ENCODE measurements at places on chromosomes 1 and 21.

GRCh38 chr1:111597426-111597825 is 22.2 kb upstream of the RAP1A start:
- no peak for DNase-seq

DNA sequence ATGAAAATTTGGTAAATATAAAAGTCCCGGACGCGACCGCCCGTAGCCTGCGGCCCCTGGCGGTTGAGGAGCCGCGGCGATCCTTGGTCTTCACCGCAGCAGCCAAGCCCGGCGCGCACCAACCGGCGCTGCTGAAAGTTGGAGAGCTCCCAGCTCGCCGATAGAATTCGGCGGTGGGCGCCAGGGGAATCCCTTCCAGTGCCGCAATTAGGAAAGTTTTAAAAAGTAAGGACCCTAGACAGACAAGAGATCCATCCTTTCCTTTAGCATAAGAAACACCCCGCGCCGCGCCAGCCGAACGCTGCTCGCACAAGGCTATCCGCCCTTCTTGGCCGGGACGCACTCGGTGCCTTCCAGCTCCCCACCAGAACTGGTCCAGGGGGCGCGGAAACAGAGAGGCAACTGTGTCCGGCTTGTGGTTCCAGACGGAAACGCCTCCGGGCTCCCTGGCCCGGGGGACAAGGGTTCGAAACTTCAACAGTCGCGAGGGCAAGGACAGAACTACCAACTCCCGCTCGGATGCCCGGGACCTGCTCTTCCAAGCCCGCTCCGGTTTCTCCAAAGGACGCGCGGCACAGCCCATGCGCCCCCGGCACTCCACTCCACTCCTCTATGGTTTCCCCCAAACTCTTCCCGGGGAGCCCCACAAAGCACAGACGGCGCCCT is 1.7 kb downstream of the FAM78B start:
- peak; percentile 76 for DNase-seq

DNA sequence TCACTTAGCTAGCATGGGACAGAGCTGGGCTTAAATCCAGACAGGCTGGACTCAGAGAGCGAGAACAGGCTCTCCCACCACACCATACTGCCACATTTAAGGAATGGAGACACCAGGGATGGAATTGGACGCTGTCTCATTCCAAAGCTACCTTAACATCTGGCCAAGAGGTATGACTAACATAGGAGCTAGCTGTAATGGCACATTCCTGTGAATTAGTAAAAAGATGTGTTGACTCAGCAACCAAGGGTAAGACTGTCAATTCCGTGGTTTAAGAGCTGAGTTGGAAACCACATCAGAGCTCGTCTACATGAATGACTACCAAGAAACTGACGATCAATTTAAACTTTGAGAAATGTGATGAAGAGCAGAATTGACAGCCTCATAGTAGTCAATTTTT is 8.3 kb upstream of the TNFRSF9 start:
- no peak for DNase-seq

DNA sequence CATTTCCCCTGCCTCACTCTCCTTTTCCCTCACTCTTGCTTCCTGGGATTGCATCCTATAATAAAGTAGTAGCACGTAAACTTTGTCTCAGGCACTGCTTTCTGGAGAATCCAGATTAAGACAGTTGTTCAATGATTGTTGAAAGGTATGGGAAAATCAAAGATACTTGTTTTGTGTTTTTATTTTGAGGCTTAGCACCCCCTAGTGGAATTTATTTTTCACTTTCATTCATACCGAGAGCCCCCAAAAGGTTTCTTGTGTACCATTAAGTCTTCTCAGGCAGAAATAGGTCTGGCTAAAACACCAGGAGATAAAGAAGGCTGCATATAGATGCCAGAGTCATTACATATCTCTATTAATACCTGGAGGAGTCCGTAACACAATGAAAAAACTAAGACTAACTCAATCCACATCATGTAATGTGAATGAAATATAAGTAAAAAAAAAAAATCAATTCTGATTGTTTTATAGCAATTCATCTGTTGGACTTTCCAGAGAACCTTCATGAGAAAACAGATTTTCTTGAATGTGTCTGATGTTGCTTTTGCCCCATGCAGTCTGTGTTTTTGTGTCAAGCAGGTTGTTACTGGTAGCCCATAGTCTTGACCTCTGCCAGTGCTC is 103.5 kb downstream of the RPE65 start:
- DNase-seq: no peak

- no peak for DNase-seq
Observed at GRCh38 chr1:11487196-11487751, 8.3 kb downstream of the DISP3 start.

DNA sequence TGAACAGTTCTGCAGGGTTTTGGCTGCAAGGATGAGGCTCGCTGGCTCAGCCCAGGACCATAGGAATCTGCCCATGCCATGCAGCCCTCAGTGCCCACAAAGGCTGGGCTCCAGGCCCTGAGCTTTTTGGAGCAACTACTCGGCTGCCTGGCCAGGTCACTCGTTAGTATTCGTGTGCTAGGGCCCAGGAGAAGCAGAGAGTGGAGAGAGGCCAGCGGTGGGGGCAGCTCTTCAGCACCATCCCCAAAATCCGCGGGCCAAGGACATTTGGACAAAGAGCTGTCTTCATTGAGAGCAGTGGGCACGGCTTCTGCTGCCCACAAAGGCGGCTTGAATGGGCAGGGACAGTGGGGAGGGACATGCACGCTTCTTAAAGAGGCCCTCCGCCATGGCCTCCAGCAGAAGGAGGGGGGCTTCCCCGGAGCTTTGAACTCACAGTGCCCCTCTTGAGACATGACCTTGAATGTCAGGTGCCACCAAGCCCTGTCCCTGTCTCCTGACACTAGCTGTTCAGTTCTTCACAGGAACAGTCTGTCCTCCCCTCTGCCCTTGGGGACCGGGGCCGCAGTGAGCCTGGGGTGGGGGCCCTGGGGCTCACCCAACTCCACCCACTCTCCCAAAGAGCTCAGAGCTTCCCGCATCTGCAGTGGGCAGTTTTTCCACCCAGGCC is 106.1 kb upstream of the ARHGEF16 start:
- DNase-seq: peak; percentile 36

GRCh38 chr1:121519042-121519755 is 334.4 kb downstream of the SRGAP2C start:
- DNase-seq: peak; percentile 86

GRCh38 chr1:63665824-63666223 is 72.6 kb downstream of the PGM1 start:
- no peak for DNase-seq

DNA sequence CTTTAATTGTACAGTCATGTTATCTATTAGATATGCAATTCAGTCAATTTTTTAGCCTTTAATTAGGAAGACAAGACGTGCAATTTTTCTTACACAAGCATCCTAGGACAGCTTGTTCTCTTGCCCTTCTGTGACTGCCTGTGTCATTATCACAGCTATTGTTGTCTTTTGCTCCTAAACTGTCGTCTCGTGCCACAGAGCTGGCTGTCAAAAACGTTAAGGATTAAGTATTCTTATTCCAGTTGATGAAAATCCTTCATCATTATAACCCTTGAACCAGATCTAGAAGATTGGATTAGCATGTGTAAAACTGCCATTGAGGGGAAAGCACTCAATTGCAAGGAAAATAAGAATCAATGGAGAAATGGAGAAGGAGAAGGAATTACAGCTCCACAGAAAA is 43.8 kb upstream of the AIM2 start:
- no peak for DNase-seq

DNA sequence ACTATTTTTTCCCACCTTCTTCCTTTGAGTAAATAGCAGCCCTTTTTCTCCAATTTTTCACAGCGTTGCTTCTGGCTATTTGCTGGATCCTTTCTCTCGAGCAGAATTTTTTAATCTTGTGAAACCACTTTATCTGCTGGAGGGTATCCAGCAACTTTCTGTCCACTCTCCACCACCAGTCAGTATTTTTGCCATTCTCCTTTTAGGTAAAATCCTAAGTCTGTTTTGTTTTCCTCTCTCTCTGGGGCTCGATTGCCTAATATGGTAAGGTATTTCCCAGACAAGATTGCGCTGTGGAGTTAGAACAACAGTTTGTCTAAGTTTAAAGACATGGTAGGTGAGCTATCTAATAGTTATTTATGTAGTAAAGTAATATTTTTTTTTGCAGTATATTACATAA is 156.9 kb downstream of the PPP1R12B start:
- peak; percentile 38 for DNase-seq

DNA sequence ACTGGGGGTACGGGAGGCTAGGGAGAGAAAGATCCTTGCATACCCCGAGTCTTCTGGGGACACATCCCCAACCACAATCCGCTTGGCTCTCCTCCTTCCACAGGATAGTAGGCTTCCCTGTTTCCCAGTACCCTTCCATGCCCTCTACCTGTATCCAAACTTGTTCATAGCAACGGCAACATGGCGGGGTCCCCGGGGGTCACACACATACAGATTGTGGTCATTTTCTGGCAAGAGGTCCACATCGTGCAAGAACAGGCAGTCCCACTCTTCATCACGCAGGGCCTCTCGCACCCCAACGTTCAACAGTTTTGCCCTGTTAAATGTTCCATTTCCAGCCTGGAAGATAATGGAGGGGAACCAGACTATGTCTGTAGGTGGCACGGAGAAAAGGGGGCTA is 3.6 kb downstream of the B4GALT3 start:
- no peak for DNase-seq

DNA sequence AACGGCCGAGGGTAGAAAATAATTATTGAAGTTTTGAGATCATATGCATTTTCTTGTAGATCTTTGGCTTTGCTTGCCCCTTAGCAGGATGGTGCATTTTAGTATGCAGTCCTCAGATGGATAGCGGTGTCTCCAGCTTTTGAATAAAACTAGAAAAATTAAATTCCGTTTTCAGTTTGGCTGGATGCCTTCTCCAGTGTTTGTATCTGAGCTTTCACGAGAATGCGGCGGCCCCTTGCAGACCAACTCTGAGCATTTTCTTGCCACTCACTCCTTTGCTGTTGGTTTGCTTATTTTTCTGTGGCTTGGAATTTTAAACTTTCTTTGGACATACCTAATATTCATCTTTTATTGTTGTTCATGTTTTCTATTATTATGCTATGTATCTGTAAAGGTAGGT is 192.6 kb downstream of the NFIA start:
- DNase-seq: no peak

DNA sequence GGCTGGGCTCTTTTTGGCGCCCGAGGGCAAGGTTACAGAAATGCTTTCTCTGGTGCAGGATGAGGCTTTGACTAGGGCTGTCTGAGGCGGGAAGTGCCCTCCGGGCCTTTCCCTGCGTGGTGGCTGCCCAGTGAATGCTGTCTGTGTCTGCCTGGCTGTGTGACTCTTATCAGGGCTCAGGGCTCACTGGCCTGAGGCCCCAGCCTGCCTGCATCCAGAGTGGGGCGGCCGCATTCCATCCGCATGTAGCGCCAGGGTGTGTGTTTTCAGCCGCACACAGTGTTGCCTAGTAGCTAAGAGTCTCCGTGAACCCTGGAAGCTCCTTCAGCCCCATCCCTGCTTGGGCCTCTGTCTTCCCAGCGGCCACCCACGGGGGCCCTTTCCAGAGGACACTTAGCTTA is 59.1 kb downstream of the FAAP20 start:
- DNase-seq: peak; percentile 85

GRCh38 chr21:15774590-15774989 is 44.8 kb downstream of the USP25 start:
- no peak for DNase-seq

- no peak for DNase-seq
Observed at GRCh38 chr1:185495898-185496297, 178.9 kb upstream of the IVNS1ABP start.

- no peak for DNase-seq
Observed at GRCh38 chr1:192284927-192285326, 31.9 kb upstream of the RGS21 start.

DNA sequence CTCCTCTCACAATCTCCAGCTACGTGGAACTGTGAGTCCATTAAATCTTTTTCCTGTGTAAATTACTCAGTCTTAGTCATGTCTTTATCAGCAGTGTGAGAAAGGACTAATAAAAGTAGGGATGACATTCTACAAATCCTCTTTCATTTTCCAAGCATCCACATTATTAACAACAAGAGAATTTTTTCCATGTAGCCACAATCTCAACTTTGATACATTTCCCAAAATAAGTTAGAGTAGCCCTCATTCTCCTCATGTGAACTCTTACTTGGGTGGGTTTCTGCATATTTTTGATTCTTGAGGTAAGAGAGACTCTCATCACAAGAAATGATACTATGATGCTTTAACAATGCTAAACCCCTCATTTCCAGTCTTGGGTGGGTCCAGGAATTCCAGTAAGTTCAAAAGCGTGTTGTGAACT is 52.8 kb downstream of the TNFSF18 start:
- no peak for DNase-seq

DNA sequence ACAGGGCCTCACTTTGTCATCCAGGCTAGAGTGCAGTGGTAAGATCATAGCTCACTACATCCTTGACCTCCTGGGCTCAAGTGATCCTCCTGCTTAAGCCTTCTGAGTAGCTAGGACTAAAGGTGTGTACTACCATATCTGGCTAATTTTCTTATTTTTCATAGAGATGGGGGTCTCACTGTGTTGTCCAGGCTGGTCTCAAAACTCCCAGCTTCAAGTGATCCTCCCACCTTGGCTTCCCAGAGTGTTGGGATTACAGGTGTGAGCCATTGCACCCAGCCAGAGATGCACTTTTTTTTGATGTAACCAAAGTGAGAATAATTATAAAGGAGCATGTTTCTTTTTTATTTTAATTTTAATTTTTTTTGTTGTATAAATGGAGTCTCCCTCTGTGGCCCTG is 28.4 kb downstream of the CLIC4 start:
- DNase-seq: no peak

GRCh38 chr1:247332215-247332622 is 552 bp upstream of the ZNF496 start:
- peak; percentile 53 for DNase-seq

DNA sequence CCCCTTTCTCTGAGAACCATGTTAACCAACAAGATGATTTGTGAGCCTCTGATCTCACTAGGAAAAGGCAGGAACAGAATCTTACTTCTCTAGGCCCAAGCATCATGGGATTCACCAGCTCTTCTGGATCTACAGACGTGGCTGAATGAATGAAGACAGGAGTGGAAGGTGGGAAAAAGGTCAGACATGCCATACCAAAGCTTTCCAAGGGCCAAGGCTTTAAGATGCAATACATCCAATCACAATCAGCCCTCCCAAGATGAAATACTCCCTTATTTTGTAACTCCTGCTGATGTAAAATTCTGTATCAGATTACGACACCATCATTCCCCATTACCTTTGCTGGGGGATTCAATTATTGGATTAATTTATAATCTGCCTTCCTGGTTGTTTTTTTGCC is 80.9 kb downstream of the SSBP3 start:
- DNase-seq: no peak

- peak; percentile 34 for DNase-seq
Observed at GRCh38 chr21:44845418-44846223, 27.8 kb upstream of the SUMO3 start.
